Aorta (tissue), 5 donors: ENCODE measurements at places on chromosomes 12 and 14. TPM values are rescaled to one million over a fixed set of nuclear protein-coding genes. Genes with fewer than 3 reads are reported as not detected.
A peak's percentile ranks its signal among the peaks of the same experiment; 100 is the strongest.

GRCh38 chr12:124289634-124290600 is 5.0 kb upstream of the RFLNA start:
- DNase-seq: no peak

The TBX5 gene
- 0.42 TPM for total RNA-seq

The P2RX2 gene
- total RNA-seq: 0.27 TPM

The KRT74 gene
- not detected for total RNA-seq

The COL2A1 gene
- not detected for total RNA-seq

DNA sequence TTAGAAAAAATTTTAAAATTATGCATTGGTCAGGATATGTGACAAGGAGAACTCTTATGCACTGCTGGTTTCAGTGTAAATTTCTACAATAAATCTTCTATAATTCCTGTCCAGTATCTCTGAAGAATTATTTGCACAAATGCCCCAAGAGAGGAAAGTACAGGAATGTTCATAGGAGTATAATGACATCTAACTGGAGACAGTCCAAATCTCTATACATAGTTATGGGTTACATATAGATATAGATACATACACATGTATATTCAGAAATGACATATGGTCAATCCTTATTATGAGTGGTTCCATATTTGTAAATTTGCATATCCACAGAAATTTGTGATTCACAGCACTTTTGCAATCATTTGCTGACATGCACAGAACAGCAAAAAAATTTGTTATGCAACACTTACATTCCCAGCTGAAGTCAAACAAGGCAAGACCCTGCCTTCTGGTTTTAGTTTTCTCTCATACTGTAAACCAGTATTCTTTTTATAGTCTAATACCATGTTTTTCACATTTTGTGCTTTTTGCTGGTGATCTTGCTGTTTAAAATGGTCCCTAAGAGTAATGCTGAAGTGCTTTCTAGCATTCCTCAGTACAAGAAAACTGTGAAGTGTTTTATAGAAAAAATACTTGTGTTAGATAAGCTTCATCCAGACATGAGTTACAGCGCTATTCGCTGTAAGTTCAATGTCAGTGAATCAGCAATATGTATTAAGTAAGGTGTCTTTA is 103.8 kb downstream of the SLC16A7 start:
- DNase-seq: no peak

- DNase-seq: no peak
Measured at GRCh38 chr14:44649061-44649460, 142.0 kb upstream of the FSCB start.

The SERPINA6 gene
- not detected for total RNA-seq

- no peak for DNase-seq
Measured at GRCh38 chr14:24317141-24317928, 6.0 kb downstream of the LTB4R start.

- no peak for DNase-seq
Measured at GRCh38 chr12:5388581-5389535, 43.0 kb upstream of the NTF3 start.

DNA sequence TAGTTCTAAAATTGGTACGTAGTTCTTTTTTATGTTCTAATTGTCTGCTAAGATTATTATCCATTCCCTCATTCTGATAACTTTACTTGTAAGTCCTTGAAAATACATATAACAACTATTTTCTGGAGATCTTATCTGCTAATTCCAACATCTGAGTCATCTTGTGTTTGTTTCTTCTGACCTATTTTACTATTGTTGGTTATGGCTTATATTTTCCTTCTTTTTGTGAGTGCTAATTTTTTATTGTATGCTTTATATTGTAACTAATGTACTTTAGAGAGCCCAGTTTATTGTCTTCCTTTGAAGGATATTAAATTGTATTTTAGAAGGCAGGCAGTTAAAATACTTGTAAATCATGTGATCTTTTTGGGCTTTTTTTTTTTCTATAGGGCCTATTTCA is 149.3 kb upstream of the LRFN5 start:
- no peak for DNase-seq

The CYP27B1 gene
- 0.94 TPM for total RNA-seq

DNA sequence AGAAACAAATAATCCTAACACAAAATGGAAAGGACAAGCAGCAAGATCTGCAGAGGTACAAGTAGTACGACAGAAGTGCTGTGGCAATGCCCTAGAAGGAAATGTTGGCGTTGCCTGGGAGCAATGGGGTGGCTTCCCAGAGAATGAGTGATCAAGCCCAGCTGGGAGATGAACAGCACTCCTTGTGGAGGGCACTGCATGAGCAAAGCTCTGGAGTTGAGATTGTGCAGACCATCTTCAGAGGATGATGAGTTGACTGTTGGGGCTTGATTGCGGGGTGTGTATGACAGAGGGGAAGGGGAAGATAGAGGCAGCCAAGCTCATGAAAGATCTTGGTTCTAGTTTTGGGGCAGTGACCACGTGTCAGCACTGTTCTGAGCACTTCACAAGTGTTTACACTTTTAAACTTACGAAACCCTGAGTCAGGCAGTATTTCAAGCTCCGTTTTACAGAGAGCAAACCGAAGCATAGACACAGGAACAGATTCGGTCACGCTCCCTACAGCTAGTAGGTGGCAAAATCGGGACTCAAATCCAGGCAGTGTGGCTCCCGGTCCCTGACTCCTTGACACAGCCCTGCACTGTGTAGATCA is 127.2 kb upstream of the LHX5 start:
- DNase-seq: no peak

The FAIM2 gene
- total RNA-seq: 16.4 TPM

- DNase-seq: peak; percentile 92
Measured at GRCh38 chr14:74945852-74946658, 9.3 kb downstream of the PGF start.

- no peak for DNase-seq
Measured at GRCh38 chr12:27723212-27723611, 12.6 kb downstream of the MRPS35 start.

The HVCN1 gene
- total RNA-seq: 4.1 TPM

DNA sequence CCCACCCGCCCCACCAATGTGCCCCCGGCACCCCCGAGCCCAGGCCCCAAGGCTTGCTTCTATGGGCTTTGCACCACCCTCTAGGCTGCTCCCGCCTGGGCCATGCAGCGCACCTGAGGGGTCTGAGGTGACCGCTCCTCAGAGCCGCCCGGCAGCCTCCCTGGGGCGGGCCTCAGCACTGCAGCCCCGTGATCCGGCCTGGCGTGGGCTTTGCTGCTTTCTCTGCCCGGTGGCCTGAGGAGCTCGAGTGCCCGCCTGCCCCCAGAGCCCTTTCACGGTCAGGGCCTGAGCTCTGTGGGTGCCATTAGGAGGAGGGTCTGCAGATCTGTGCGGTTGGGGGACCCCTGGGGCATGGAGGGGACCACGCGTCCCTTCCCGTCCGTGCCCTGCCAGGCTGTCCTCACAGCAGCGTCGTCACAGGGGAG is 6.2 kb downstream of the MTA1 start:
- no peak for DNase-seq

GRCh38 chr12:131622422-131622955 is 88.4 kb upstream of the SFSWAP start:
- no peak for DNase-seq

- no peak for DNase-seq
Measured at GRCh38 chr12:49129332-49130150, 1.7 kb downstream of the TUBA1B start.

DNA sequence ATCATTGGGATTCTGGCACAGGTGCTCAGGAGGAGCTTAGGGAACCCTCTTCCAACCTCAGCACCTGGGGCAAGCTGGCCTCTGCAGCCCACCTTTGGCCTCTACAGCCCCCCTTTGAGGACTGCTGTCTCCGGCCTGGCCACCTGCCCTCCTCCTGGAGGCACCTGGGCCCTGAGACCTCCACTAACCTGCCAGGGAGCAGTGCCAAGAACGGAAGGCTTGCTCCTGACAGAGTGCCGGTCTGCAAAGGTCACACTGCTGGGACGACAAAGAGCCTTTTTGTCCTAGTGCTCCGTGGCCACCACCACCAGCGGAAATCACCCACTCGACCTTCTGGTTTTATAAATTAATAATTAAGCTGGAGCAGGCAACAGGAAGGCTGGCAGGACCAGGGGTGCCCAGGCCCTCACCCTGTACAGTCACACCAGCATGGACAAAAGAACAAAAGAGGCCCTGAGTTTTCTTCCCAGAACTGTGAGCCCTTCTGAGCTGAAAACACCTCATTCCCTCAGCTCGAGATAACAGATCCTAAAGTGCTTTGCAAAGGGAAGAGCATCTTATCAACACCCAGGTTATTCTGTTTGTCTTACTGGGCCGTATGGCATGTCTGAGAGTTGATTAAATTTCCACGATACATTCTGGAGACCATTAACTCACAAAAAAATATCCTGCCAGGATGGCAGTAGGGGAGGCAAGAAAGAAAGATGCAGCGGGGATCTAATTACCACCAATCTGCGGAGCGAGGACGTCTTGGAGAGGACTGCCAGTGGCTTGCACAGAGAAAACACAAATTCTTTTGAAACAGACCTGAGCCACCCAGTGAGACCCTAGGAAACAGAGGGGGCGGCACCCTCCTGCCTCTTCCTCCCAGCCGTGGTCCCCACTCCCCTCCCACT is 8.2 kb downstream of the TESC start:
- peak; percentile 42 for DNase-seq

The CEBPE gene
- total RNA-seq: 0.33 TPM

DNA sequence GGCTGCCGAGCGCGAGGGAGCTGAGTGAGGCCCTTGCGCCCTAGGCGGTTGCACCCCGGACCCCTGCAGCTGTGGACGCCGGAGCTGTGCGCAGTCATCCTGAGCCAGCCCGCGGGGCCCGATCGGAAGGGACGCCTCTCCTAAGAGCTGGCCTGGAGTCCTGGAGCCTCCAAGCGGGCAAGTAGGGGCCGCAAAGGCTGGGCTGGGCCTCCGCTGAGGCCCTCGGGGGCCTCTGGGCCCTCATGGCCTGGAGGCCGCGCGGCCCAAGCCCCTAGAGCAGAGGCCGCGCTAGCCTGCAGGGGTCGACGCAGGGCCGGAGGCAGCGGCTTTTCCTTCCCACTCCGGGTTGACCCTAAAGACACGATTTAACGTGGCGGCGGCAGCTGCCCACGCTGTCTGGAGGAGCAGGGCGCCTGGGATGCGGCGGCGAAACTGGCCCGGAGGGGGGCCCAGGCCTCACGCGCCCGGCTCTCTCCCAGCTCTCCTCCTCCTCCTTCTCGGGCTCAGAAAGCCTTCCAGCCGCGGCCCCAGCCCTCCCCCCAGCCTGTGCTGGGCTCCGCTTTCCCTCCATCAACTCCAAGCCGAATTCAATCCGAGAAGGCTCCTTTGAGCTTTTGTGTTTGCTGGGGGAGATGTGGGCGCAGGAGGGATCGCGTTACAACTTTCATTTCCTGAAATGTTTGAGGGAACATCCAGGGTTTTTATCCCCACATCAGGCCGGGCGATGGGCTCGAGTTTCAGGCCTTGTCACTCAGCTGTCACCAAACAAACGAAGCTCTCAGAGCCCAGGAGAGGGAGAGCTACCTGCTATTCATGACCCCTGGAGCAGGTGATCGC is 11.6 kb downstream of the SIX1 start:
- DNase-seq: no peak

DNA sequence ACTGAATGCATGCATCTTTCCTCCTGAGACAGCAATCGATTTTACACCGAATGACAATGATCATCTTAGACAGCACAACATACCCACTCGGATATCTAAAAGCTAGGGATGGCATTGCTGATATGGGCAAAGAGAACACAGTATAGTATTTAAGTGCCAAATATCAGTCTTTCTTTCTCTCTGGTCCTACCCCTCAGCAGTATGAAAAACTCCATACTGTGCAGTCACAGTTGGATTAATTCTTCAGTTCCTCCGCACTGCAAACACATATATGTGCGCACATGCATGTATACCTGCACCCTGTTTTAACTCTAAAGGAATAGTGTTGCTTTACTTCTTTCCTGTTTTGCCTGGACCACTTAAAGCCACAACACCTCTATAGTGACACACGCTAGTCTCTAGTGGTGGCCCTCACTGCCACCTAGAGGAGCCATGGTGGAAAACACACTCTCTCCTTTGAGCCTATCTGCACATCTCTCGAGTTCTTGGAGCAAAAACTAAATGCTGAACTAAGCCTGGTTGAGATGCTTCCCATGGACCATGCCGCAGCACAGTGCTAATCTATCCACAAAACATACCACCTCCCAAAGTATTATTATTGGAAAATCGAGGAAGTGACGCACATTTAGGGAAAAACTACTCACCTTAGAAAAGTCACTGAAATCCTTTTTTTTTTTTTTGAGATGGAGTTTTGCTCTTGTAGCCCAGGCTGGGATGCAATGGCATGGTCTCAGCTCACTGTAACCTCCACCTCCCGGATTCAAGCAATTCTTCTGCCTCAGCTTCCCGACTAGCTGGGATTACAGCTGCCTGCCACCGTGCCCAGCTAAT is 11.9 kb downstream of the TMEM52B start:
- no peak for DNase-seq

The VDR gene
- total RNA-seq: 9.3 TPM

The CCDC184 gene
- 2.2 TPM for total RNA-seq

DNA sequence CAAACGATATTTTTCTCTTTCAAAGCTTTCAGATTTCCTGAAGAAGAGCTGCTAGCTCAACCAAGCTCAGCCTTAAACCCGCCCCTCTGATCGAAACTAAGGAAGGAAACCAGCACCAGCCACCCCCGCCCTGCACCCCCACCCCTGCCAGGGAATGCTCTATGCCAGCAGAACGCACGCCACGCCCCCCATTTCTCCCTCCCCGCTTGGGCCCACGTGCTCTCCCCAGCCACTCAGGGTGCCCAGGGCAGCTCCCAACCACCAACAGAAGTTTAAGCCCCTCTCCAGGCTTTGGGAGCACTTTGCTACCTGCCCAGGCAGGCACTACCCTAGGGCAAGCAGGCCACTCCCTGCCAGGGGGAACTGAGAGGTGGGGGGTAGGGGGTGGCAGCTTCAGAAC is 18.8 kb upstream of the KRT78 start:
- DNase-seq: peak; percentile 86
